ENCODE measurements at places on chromosomes 13 and 19.
A peak's percentile ranks its signal among the peaks of the same experiment; 100 is the strongest.

- no peak for DNase-seq
These were observed 316.8 kb downstream of the ATP8A2 start for GRCh38 chr13:25688536-25688935.

DNA sequence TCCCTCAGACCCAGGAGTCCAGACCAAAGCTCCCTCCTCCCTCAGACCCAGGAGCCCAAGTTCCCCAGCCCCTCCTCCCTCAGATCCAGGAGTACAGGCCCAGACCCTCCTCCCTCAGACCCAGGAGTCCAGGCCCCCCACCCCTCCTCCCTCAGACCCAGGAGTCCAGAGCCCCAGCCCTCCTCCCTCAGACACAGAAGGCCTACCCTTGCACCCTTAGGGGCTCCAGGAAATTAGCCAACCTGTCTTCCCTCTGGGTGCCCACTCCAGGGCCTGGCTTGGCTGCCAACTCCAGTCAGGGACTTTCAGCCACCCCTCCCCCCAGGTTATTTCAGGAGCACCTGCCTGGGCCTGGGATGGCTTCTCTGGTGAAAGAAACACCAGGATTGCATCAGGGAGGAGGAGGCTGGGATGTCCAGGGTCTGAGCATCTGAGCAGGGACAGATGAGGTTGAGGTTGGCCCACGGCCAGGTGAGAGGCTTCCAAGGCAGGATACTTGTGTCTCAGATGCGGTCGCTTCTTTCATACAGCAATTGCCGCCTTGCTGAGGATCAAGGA lies at the start of gene FGF21:
TSS of gene FGF21 (plus strand) at position 441 of the 558 bp plus-strand sequence. CDS start 713 bp downstream, outside the sequence.
- DNase-seq, result no peak

DNA sequence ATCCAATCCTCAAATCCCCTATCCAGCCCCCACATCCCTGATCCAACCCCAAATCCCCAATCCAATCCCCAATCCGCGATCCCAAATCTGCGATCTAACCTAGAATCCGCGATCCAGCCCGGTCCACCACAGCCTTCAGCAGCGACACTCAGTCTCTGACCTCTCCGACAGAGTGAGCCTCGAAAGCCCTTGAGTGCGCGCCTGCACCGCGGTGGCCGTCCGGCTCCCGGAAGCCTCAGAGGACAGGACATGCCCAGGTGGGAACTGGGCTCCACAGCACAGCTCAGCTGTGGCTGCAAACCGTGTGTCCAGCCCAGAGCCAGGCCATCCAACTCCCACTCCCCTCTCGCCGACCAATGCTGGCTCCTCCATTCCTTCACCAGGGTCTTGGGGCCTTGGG lies 48.8 kb upstream of the C1QTNF9B start:
- no peak for DNase-seq

GRCh38 chr19:36819130-36819630 lies 19.0 kb downstream of the ZNF790 start:
- no peak for DNase-seq

DNA sequence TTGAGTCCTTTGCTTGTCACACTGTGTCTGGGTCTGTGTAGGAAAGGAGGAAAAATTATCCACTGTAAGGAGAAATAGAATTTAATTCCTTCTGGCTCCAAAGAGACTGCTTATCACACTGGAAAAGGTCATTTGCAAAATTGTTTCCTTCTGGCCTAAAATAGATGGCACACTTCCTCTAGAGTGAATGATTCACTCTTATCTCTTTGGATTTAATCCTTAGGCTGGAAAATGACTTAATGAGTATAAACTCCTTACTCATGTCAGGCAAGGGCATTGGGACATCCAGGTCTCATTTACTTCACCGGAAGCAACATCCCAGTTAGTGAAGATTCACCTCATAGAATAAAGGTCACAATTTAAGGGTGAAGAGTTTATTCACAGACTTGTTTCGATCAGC lies 293.6 kb downstream of the OXGR1 start:
- no peak for DNase-seq

- no peak for DNase-seq
These were observed 86.5 kb downstream of the ATP11A start for GRCh38 chr13:112776354-112776753.

DNA sequence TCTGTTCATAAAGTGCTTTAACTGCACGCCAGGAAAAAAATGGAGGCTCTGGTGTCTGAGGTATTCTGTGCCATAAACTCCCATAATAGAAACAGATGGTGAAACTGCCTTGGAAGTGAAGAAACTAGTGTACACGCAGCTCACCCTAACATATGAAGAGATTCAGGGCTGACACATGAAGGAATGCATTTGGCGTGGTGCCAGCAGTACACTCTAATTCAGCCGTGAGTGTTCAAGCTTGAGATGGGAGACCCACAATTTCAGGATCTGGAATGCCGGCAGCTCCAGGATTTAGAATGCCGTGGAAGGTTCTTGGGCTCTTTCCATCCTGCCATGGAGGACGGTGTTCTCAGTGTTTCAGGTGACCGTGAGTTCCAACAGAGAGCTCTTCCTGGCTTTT lies 478.4 kb downstream of the TSHZ3 start:
- no peak for DNase-seq

- DNase-seq, result no peak
These were observed 8.1 kb downstream of the RPS9 start for GRCh38 chr19:54208784-54209057.

DNA sequence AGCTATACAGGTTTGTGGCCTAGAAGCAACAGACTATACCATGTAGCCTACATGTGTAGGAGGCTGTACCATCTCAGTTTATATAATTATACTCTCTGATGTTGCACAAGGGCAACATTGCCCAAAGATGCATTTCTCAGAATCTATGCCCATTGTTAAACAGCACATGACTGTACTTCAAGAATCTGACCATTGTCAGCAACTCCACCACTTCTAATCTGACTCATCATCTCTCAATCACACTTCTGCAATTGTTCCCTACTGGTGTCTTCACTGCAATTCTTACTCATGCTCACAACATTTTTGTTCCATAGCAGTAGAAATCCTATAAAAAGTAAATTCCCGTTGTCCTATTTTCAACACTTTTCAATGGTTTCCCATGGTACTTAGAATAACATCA lies 63.9 kb upstream of the ATXN8OS start:
- no peak for DNase-seq

DNA sequence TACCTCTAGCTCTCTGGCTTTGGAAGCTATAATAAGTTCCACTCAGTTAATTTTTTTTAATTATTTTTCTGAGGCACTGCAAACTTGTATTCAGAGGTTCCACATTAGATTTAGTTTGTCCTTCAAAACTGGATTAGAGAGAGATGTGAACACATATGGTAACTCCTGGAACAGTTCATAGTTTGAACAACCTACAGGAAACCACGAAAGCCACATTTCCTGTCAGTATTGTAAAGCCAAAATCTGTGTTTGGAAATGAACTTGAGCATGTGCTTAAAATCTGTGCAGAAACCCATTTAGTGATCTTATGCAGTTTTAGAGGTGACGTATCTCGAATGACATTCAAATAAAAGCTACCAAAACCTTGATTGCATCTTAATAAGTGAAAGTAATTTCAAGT lies 1952.0 kb downstream of the OLFM4 start:
- DNase-seq, result no peak

- DNase-seq, result no peak
These were observed 162.4 kb downstream of the FOXO1 start for GRCh38 chr13:40503966-40504591.

- no peak for DNase-seq
These were observed 1.1 kb downstream of the WTIP start for GRCh38 chr19:34482380-34483250.

- DNase-seq, result no peak
These were observed 709.3 kb upstream of the KLHL1 start for GRCh38 chr13:70817576-70817975.

GRCh38 chr13:78662467-78662866 lies 3.5 kb upstream of the OBI1 start:
- no peak for DNase-seq

- no peak for DNase-seq
These were observed 24.3 kb downstream of the LAIR2 start for GRCh38 chr19:54526972-54527371.

GRCh38 chr13:42255886-42256285 lies 16.1 kb upstream of the AKAP11 start:
- DNase-seq, result no peak

DNA sequence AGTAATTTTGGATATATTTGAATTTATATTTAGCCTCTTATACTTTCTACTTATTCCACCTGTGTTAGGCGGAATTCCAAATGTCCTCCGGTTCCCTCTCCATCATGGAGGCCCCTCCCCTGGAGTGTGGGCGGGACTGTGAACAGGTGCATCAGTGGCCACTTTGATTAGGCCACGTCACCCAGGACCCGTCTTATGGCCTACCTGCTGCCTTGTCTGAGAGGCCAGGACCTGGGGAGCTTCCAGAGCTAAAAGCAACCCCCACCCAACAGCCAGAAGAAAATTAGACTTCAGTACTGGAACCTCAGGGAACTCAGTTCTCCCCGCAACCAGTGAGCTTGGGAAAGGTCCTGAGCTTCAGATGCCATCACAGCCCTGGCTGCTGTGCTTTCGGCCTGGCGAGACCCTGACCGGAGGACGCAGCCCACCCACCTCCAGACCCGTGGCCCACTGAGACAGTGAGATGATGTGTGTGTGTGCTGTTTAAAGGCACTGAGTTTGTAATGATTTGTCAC lies 200.2 kb upstream of the SOX1 start:
- no peak for DNase-seq

- no peak for DNase-seq
These were observed 64.7 kb upstream of the OXGR1 start for GRCh38 chr13:97058926-97059325.

DNA sequence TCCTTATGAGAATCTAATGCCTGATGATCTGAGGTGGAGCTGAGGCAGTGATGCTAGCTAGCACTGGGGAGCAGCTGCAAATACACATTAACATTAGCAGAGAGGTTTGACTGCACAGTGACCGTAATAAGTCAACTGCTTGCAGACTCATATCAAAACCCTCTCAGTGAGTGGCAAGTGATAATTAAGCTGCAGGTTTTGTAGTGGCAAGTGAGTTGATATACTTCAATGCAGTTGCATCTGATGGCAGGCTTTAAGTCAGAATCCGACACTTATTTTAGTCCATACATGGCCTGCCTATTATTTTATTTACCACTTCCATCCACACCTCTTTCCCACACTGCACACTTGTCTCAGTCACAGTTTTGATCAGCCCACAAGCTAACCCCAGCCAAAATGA lies 209.2 kb upstream of the IRS2 start:
- no peak for DNase-seq

- peak; percentile 97 for DNase-seq
These were observed 29.1 kb downstream of the VAV1 start for GRCh38 chr19:6801485-6802086.

DNA sequence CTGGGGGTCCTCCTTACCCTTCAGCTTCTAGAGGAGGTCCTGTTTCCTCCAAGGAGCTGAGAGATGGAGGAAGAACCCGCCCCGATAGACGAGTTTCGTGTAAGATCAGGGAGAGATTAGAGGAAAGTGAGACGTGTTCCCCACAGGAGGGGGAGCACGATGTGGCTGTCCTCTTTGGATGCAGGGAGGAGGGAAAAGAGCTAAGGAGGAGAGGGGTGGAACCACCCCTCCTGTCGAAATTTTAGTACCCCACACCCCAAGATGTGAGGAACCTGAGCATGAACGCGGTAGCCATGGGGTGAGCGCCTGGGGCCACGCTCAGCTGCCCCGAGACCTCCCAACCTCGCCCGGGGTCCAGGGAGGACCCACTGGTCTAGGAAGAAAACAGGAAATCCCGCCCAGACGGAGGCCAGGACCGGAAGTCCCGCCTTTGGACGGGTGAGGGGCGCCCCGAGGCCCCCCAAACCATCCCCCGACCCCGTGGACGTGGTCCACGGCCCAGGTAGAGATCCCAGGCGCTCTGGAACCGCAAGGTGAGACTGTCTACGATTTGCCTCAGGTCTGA lies 1.2 kb downstream of the AKT1S1 start:
- DNase-seq, result no peak

- DNase-seq, result no peak
These were observed 92.8 kb upstream of the FARP1 start for GRCh38 chr13:98050041-98050466.

- DNase-seq, result no peak
These were observed 98.6 kb downstream of the GADD45B start for GRCh38 chr19:2574478-2574931.

DNA sequence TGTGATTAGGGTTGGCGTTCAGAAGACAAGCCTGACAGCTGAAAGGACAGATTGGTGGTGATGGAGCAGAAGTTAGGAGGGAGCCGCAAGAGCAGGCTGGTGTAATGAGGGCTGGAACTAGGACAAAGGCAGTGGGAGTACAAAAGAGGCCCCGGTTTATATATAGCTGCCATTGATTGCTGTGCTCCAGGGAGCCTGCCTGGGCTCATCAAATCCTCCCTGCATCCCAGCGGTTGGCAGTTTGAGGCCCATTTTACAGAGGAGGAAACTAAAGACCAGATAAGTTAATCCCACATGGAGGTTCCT lies 123.7 kb downstream of the CACNA1A start:
- no peak for DNase-seq

DNA sequence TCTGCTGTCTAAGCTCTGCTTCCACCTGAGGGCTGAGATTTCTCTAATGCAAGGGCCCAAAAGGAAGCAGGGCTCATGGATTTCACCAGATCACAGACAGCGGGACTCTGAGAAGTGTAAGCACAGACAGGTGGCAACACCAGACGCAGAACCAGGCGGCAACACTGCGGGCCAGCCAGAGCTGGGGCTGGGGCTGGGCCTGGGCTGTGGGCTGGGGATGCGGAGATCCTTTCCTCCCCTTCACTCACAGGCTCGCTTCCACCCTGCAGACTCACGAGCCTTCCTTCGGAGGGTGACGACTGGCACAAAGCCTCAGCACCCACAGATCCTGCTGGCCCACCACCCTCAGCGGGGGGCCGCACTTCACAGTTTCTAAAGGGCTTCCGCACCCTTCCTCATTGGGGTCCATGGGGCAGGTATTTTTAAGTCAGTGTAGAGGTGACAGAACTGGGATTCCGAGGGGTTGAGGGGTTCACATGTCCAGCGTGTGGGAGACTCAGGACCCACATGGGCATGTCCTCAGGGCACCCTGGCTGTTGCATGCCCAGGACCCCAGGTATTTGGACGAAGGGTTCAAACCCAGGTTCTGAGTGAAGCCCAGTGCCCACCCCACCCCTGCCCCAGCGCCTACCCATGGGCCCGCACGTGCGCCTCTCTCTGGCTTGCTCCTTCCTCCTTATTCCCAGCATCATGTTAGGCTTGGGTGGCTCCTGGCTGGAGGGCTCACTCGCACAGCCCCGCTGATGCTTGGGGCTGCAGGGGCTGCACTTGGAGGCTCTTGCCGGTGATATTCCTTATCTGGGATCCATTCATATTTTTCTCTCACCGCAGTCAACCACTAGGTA lies 137.3 kb upstream of the GPR12 start:
- DNase-seq, result no peak
